H54 (cell line): ENCODE measurements at places on chromosomes 11 and 22.

GRCh38 chr11:107359701-107360100, 97.9 kb downstream of the CWF19L2 start:
- no peak for DNase-seq

DNA sequence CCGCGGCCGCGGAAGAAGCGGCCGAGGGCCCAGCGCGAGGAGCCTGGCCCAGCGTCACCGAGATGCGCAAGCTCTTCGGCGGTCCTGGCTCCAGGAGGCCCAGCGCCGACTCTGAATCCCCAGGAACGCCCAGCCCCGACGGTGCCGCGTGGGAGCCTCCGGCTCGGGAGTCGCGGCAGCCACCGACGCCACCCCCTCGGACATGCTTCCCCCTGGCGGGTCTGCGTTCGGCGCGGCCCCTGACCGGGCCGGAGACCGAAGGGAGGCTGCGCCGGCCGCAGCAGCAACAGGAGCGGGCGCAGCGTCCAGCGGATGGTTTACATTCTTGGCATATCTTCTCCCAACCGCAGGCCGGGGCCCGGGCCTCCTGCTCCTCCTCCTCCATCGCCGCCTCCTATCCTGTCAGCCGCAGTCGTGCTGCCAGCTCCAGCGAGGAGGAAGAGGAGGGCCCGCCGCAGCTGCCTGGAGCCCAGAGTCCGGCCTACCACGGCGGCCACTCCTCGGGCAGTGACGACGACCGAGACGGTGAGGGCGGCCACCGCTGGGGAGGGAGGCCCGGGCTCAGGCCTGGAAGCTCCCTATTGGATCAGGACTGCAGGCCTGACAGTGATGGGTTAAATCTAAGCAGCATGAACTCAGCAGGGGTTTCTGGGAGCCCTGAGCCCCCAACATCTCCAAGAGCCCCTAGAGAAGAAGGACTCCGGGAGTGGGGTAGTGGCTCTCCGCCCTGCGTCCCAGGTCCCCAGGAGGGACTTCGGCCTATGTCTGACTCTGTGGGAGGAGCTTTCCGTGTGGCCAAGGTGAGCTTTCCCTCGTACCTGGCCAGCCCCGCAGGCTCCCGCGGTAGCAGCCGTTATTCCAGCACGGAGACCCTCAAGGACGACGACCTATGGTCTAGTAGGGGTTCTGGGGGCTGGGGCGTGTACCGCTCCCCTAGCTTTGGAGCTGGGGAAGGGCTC, 1.2 kb downstream of the ARHGEF17 start:
- peak; percentile 93 for DNase-seq

- no peak for DNase-seq
Measured at GRCh38 chr11:114237321-114238280, 58.6 kb upstream of the NNMT start.

GRCh38 chr11:79100093-79100910, 340.5 kb downstream of the TENM4 start:
- DNase-seq = peak; percentile 80

GRCh38 chr11:67268081-67268961, 2.0 kb downstream of the GRK2 start:
- no peak for DNase-seq

DNA sequence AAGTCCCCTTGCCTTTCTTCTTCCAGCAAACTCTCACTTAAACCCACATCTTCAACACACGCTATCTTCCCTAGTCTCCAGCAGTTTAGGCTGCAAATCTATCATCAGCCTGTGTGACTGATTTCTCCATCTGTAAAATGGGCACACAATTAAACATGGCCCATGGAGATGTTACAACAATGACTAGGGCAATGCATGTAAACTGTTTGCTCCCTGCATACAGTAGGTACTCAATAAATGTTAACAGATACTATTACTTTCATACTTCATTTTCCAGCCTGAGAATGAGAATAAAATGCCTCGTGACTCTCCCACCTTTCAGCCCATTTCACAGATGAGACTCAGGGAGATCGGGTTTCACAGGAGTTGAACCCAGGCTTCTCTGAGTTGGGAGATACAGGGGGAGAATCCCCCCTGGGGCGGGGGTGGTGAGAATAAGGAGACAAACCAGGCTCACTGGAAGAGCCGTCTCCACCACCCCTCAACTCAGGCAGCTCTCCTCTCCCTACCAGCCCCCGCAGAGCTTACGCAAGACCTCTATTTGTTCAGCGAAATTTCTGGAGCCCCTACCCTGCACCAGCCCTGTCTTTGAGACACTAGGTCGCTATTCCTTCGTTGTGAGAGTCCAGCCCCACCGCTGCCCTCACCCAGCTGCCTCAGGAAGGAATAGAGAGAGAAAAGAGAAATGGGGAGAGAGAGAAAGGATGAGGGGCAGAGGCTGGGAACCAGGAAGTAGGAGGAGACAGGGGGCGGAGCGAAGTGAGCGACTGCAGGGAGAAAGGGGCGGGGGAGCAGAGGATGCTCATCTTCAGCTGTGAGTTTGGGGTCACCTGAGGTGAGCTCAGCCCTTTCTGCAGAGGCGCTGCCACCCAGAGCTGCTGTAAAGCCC, 42.1 kb upstream of the KLHL35 start:
- DNase-seq = no peak

DNA sequence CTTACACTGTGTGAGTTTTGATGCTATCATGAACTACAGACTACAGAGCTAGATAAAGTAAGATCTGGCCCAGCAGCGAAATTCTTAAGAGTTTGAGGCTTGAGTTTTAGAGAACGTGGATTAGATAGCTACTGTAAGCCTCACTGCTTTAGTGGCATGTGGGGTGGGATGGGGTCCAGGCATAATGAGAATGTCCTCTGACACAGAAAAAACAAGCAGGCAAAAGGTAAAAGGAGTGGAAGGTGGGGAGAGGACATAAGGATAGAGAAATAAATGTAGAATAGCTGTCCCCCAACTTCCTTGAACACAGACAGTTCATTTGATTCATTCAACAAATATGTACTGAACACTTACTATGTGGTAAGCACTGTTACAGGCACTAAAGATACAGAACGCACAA, 324.5 kb upstream of the PITPNB start:
- no peak for DNase-seq

GRCh38 chr22:19064354-19065054, 57.7 kb downstream of the DGCR2 start:
- DNase-seq = no peak

DNA sequence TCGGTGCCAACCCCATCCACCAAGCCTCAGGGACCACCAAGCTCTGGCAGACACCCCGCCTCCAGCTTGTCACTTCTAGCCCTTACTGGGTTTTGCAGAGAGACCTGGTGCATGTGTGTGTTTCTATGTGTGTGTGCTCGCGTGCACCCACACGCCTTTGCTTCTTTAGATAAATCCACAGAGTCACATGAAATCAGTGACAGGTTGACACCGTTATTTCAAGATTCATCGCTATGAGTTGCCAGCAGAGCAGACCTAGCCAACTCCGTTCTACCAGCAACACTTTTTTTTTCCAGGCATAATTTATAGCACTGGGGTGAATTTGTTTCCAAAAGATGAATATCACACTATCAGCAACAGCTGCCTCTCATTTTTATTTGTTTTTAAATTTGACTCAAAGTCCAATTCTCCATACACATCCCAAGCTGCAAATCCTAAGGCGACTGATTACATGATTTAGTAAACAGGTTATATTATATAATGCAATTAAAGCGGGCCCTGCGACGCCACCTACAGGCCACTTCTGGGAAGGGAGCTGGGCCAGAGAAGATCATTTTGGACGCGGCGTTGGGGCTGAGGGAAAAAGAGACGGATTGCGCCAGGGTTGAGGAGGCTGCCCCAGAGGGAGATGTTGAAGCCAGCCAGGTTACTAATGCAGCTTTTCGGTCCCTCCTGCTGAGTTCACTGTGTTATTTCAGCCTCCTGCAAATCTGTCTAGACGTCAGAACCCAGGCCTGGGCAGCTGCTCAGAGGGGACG, 150.5 kb downstream of the FEZ1 start:
- DNase-seq = peak; percentile 42

GRCh38 chr11:106049727-106050476, 27.2 kb downstream of the KBTBD3 start:
- no peak for DNase-seq

DNA sequence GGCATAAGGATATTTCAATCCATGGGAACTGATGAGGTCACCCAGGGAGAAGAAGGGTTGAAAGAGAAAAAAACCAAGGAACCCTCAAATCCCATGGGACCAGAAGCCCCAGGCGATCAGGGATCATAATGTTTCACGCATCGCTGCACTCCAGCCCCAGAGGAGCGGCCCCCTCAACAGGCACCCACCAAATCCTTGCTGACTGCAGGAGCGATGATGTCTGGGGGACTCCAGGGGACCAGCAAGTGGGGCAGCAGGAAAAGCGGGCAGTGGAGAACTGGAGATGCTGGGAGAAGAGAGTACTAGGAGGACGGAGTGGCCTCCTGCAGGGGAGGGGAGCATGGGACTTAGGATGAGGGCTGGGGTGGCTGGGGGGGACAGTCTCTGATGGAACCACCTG, 47.7 kb upstream of the LINC01488 start:
- no peak for DNase-seq

DNA sequence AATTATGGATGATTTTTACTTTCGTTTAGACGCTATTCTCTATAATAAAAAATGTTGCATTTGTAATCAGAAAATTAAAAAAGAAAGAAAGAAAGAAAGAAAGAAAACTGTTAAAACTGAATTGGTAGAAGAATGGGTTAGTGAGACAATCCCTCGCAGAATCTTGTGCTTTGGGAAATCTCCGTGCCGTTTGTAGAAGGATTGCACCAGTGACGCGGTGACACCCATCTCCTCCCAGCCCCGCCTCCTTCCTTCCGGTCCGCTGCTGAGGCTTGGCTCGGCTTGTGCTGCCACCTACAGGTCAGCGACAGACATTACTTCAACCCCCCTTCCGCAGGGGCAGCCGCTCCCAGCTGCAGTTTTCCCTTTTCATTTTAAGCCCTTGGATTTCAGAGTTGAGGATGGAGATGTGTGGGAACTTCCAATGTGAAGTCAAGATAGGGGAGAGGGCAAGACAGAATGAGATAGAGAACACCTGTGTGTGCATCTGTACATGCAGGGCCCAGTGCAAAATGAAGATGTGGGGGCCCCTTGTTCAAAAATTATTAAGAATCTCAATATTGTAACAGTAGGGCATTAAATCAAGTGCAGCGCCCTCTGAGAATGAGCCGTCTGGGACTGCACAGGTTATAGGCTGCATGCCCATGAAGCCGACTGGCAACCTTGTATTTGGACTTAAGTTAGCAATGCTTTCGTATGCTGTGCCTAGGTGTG, 41.1 kb downstream of the TST start:
- peak; percentile 71 for DNase-seq

DNA sequence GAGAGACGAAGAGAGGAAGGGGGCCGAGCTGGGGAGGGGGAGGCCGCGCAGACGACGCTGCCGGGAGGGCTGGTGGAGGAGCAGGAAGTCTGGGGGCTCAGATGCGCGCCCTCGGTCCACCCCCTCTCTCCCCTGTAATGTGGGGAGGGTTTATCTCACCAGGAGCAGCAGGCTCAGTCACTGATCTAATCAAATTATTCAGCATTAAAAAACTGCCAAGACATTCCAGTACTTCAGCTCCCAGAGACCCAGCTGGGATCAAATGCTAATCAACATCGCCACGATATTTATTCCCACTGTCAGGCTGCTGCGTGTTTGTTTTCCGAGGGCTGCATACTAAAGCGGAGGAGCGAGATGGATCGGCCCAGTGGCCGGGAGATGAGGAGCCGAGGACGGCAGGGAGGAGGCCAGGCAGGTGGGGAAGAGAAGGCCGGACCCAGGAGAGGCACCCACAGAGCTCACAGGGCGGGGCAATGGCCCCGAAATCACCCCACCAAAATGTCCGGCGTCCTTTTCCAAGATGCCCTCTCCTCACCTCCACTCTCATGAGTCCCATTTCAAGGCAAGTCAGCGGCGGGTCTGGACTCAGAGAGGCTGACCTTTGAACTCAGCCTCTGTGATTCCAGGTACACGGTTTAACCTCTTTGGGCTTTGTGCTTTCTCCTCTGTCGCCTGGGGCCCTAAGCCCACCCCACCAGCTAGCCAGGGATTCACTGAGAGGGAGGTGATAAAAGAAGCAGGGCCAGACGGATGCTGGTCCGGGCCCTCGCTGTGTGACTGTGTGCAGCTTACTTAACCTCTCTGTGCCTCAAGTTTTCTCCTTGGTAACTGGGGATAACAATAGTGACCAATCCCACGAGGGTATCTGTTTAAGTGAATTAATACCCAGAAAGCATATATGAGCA, 502.1 kb downstream of the MN1 start:
- no peak for DNase-seq

- no peak for DNase-seq
Measured at GRCh38 chr11:105034813-105035620, at the start of gene CASP1. TSS of gene CASP1 (minus strand) at chr11:105035144. CDS start at chr11:105035113, 31 bp downstream.

DNA sequence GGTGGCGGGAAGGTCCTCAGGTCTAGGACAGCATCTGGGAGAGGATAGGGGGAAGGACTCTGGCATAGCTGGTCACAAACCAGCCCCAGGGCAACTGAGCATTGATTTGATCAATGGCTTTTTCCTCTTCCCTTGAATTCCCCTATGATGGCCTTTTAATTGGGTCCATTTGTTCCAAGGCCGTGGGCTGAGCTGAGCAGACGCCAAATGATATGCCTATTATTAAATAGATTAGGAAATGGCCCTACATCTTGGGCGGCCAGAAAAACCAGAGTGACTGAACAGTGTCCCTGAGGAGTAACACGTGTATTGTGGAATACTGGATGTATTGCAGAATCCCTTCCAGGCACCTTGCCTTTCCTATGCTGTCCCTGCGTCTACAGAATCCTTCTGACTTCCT, 26.7 kb upstream of the P2RY6 start:
- no peak for DNase-seq

DNA sequence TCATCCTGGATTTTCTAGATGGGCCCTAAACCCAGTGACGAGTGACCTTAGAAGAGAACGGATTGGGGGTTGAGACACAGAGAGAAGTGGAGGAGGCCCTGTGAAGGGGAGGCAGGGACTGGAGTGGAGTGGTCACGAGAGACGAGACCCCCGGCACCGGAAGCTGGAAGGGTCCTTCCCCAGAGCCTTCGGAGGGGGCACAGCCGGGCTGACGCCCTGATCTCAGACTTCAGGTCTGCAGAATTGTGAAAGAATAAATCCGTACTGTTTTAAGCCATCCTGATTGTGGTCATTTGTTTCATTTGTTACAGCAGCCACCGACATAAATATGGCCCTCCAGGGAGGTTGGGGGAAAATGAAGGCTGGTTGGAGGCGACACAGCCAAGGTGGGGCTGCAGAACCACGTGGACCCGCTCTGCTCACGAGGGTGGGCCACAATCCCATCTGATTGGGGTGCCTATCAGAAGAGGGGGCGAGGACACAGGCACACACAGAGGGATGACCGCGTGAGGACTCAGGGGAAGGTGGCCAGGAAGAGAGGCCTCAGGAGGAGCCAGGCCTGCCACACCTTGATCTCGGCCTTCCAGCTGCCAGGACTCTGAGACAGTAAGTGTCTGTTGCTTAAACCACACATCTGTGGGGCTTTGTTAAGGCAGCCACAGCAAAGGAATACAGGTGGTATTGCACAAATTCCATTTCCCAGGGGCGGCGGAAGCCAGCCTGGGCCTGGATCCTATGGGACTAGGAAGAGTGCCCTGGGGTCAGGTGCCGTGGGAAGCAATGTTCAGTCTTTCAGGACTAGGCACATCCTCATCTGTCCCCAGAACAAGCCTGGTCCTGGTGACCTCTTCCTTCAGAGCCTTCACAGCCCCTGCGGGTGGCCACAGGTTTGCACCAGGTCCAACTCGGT, 73.3 kb upstream of the SHANK2 start:
- DNase-seq = no peak

GRCh38 chr22:32699686-32700085, 101.8 kb upstream of the TIMP3 start:
- DNase-seq = no peak

GRCh38 chr22:29148826-29149225, 56.9 kb upstream of the EMID1 start:
- DNase-seq = no peak

- DNase-seq = peak; percentile 3
Measured at GRCh38 chr11:120467627-120468026, 43.9 kb upstream of the GRIK4 start.
